ENCODE measurements at places on chromosomes 16 and 17. TPM values are rescaled to one million over a fixed set of nuclear protein-coding genes. Genes with fewer than 3 reads are reported as not detected.
A peak's percentile ranks its signal among the peaks of the same experiment; 100 is the strongest.

DNA sequence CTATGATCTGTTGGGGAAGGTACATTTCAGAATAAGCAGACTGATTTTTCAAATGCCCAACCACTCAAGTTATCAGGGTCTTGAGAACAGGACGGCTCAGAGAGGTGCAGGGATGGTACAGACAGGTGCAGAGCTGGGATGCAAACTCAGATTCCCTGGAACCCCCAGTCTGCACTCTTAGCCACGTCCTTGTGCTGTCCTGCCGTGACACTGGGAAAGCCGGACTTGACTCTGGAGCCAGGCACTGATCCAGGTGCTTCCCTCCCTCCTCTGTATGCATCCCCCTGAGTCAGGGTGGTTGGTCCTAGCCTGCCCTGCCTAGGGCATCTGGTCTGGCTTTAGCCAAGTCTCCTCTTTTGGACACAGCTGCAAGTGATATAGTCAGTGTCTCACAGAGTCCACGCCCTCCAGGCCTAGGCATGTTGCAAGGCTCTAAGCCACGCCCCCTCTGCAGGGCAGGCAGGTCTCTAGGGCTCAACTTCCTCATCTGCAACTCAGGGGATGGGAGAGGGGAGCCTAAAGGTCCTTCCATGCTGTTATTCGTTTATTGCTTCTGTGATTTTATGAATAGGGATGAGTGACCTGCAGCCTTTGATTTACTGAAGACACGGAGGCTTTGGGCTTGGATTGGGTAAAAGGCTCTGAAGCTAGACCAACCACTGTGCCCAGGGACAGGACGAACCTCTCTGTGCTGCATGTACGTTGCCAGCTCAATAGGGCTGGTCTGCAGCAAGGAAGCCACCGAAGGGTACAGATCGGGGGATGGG, 97.3 kb downstream of the SDK2 start:
- DNase-seq = peak; percentile 72

The NOG gene
- 0.35 TPM for total RNA-seq

The ZNF18 gene
- total RNA-seq = 9.9 TPM

DNA sequence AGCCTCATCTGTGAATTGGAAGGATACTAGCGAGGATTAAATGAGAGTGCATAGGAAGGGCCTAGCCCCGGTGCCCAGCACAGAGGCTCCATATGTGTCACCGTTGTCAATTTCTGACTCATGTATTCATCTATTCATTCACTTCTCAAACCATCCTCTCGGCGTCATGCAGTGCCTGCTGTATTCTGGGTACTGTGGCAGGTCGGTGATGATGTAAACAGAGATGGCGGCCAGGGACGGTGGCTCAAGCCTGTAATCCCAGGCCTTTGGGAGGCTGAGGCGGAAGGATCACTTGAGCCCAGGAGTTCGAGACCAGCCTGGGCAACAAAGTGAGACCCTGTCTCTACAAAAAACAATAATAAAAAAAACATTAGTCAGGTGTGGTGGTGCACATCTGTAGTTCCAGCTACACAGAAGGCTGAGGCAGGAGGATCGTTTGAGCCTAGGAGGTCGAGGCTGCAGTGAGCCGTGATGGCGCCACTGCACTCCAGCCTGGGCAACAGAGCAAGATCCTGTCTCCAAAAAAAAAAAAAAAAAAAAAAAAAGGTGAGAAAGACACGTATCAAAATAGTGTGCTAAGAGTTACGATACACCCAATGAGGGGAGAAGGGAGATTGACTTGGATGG, 4.3 kb upstream of the PPP1R1B start:
- no peak for DNase-seq

DNA sequence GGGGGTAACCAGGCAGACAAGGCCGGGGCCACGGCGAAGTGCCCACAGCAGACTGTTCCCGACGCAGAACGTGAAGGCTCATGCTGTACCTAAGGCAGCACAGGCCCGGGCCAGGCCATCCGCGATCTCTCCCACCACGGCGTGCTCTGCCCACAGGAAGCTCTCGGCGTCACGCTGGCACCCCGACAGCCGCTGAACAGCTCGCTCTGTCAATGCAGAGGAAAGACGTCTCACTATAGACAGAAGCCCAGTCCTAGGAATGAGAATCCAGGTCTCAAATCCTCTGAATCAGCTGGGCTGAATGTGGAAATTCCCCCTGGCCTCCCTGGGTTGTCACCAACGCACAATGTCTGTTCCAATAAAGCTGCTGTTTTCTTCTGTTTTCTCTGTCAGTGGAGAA, 21.4 kb downstream of the SERPINF1 start:
- no peak for DNase-seq

DNA sequence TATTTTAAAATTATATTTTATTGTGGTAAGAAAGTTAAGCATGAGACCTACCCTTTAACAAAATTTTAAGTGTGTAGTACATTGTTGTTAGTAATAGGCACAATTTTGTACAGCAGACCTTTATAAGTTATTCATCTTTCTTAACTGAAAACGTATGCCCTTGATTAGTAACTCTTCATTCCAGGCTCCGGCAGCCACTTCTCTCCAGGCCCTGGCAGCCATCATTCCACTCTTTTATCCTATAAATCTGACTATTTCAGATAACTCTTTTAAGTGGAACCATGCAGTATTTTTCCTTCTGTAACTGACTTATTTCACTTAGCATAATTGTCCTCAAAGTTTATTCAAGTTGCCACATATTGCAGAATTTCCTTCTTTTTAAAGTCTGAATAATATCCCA, 348.2 kb downstream of the CDH11 start:
- DNase-seq = no peak

The SLC5A11 gene
- 0.36 TPM for total RNA-seq

DNA sequence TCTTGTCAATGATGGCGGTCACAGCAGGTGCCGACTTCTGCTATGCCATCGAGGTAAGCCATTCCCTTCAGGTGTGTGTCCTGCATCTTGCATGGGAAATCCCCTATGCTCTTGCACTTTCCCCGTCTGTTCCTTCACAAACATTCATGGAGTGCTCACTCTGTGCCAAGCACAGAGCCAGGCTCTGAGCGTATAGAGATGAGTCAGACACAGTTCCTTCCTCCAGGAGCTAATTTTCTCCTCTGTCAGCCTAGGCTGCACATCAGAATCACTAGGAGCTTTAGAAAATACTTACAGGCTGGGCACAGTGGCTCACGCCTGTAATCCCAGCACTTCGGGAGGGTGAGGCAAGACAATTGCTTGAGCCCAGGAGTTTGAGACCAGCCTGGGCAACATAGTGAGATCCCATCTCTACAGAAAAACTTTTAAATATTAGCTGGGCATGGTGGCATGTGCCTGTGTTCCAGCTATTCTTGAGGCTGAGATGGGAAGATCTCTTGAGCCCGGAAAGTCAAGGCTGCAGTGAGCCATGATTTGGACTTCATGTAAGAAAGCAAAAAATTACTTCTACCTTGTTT, 14.1 kb downstream of the PRMT7 start:
- DNase-seq = no peak

The YBX2 gene
- 27.6 TPM for total RNA-seq

DNA sequence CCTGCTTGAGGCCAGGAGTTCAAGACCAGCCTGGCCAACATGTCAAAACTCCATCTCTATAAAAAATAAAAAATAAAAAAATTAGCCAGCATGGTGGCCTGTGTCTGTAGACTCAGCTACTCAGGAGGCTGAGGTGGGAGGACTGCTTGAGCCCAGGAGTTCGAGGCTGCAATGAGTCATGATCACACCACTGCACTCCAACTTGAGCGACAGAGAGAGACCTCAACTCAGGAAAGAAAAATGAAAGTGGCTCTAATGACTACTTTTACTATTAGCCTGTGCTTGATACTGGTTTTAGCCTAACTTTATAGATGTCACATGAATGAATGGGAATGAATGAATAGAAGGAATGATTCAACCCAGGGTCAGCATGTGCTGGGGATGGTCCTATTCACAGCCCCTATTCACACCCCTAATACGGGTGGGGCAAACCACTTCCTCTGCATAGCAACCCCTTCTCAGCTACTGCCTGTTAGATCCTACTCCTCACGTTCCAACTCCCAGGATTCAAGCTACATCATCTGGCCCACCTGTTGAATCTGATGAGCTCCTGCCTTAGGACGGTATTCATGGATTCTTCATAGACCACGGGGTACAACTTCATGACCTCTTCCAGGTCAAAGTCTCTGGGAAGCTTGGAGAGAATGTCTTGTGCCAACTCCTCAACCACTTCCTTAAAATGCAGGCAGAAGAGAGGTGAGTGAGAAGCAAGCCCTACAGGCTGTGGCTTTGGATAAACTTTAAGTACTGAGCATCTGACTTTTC, 40.5 kb downstream of the LYRM1 start:
- no peak for DNase-seq

DNA sequence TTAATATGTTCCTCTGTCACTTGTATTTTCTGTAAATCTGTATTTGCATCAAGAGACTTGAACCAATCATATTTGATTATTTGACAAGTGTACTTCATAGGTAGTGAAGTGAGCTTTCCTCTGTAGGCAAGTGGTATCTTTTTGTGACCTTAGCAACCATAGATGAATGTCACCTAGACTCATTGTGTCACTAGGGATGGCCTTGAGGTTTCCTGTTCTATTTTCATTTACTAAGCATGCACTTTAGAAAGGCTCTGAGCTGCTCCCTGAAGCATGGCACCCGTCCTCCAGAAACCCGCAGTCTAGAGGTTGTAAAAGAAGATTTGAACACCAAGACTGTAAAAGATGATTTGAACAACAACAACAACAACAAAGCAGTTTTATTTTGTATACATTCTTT, 151.7 kb downstream of the PRKCB start:
- no peak for DNase-seq

GRCh38 chr17:35432176-35433074, at the start of gene SLFN12:
Gene SLFN12, minus strand, starts transcription at chr17:35432500. Its CDS starts 9,472 bp downstream, at chr17:35423028.
- peak; percentile 70 for DNase-seq

The ANKRD40CL gene
- total RNA-seq = not detected

The CLEC19A gene
- total RNA-seq = 0.35 TPM

DNA sequence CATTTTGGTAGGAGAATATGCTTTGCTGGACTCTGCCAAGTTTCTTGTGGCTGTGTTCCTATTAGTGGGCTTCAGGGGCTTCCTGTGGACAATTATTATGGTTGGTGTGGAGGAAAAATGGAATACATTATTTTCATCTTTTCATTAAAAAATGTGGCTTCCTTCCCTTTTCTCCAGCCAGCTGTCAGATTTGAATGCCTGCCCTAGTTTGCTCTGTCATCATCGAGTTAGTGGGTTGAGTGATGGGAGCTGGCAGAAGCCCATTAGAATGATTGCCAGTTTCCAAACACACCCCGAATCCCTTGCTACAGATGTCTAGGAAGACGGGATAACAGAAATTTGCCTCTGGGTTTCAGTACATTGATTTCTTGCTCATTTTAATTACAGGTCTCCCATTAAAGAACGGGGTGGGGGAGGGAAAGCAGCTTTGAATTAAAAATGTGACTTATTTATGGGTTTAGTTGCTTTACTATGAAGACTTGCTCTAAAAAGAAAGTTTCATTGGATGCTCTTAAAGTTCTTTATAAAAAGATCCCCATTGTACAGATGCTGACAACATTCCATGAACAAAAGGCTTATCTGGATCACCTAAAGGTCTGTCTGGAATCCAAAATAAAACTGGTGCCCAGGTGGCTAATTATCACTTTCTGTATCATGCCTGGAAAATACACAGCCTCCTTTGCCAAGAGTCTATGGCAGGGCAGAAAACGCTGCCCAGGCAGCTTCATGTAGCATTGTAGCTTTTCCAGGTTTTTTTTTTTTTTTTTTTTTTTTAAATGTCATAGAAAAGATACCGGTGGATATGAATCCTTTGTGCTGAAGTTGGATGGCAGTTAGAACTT, 103.6 kb downstream of the PRKCA start:
- DNase-seq = no peak

DNA sequence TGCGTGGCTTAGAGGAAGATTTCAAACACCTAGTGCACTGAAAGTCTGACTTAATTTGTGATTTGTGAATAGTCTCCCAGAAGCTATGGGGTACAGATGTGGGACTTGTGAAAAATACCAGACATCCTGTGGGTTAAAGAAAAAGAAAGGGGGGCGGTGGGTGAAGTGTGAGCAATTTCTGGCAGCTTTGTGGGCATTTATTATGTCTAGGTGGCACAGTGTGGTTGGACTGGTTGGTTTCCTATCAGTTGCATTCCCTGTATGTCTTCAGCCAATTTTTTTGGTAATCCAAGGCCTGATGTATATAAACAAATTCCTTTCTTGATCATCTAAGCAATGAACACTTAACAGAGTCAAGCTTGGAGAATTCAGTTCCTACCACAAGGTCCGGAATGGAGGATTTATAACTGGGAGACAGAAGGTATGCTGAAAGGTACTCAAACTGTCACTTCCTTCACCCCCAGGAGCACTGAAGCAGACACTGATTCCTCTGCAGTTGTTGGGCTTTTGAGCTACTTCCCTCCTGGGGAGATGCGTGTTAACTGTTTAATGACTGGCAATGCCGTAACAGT, 211.6 kb downstream of the WWOX start:
- no peak for DNase-seq

GRCh38 chr16:86041807-86042206, 142.8 kb downstream of the IRF8 start:
- DNase-seq = no peak

DNA sequence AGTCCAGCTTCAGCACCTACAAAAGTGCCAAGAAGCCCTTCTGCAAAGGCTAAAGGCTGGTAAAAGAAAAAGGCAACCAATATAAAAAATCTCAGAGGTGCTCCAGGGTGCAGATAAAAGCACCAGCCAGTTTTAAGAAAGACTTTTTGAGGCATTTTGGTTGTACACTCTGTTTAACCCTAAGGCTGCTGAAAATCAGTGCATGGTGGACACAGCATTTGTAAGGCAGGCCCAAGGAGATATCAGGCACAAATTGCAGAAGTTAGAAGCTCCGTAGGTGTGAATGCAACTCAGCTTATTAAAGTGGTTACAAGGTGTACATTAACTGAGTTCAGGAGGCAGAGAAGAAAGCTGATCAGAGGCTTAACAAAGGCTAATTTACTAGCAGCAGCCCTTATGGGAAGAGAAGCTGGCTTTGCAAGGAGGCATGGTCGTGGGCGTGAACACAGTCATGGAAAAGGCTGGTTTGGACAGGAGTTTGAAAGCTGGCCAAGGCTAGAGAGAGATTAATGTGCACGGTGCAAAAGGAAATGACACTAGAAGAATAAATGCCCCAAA, 21.1 kb downstream of the ACSM1 start:
- DNase-seq = no peak
